T-helper 17 cell (primary cell): ENCODE measurements at places on chromosomes 6 and 20.

GRCh38 chr6:170186006-170186935, 104.6 kb downstream of the DLL1 start:
- DNase-seq, result no peak

DNA sequence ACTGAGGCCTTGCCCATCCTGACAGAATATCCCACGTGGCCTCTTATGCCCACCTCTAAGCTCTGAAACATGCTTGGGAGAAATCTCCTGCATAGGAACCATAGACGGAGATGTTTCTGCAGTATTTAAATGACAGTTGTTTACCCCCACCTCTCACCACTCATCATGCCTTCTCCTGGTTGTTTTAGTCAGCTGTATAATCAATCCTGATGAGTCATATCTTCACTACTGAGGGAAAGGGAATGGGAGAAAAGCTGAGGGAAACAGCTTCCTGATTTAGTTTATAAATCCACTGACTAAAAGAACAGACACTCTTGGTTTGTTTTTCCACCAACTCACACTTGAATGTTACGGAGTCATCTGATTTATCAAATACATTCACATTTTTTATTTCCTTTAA, 113.2 kb upstream of the TENT5A start:
- no peak for DNase-seq

GRCh38 chr6:145924600-145924999, 39.6 kb downstream of the SHPRH start:
- no peak for DNase-seq

DNA sequence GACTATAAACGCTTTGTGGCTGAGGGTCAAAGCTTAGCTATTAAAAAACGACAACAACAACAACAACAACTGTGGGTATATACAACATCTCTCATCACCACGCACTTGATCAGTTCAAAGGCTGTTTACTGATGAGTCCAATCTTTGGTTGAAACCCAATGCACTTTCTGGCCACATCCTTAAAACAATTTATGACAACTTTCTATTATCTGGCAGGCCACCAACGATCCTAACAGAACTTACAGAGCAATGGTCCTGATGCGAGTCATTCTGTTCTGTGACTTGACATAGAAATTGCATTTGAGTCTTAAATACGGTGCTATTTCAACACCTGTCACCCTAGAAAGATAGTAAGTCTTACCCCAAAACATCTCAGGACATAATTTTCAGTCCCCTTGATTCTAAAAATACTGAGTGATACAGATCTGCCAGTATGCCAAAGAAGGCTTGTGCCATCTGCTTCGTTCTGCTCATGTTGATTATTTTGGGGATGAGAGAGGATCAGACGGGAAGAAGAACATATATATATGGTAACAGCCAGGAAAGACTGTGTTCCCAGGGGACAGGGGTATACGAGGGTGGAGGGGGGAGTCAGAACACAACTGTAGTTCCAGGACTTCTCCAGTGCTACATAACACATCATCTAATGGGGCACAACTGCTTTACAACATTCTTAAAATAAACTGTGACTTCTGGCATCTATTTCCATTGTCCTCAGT, 55.8 kb downstream of the PLAGL1 start:
- no peak for DNase-seq

- DNase-seq, result no peak
These were observed 107.5 kb downstream of the FAXC start for GRCh38 chr6:99241905-99242534.

- DNase-seq, result no peak
These were observed 32.1 kb upstream of the RIN2 start for GRCh38 chr20:19725814-19726525.

- no peak for DNase-seq
These were observed 29.9 kb downstream of the HS3ST5 start for GRCh38 chr6:114312931-114313330.

DNA sequence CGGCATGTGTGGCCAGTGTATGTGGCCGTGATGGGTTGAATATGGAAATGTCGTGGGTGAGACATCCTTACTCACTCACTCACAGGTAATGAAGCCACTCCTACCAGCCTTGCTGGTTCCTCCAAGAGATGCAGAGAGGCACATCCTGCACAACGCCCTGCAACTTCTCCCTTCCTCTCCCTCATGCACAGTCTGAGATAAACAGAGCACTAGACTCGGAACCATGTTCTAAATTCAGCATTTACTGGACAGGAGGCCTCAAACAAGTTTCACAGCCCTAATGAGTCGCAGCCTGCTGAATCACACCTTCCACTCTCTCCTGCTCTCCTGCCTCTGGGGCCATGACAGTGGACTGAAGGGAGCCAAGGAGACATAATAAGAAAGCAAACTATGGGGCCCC, 91.2 kb downstream of the ISM1 start:
- DNase-seq, result no peak

GRCh38 chr6:36754582-36755434, 57.2 kb downstream of the RAB44 start:
- no peak for DNase-seq

GRCh38 chr6:159999240-159999671, 30.4 kb downstream of the IGF2R start:
- no peak for DNase-seq

DNA sequence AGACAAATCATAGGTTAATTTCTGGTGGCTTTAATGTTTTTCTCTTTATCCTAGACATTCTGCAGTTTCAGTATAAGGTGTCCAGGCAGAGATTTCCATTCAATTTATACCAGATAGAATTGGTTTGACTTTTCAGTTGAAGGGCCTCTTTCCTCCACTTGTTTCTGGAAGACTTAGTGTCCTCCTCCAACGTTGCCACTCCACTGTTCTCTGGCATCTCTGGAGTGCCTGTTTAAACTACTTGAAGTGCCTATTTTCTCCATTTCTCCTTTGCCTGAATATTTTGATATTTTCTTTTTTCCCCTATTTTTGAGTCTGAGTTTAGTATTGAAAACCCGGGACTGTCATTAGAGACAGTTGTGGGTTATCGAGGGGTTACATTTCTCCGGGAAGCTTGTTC, 27.7 kb downstream of the EDN3 start:
- no peak for DNase-seq

GRCh38 chr6:52969359-52969758, 25.7 kb downstream of the GSTA4 start:
- no peak for DNase-seq

DNA sequence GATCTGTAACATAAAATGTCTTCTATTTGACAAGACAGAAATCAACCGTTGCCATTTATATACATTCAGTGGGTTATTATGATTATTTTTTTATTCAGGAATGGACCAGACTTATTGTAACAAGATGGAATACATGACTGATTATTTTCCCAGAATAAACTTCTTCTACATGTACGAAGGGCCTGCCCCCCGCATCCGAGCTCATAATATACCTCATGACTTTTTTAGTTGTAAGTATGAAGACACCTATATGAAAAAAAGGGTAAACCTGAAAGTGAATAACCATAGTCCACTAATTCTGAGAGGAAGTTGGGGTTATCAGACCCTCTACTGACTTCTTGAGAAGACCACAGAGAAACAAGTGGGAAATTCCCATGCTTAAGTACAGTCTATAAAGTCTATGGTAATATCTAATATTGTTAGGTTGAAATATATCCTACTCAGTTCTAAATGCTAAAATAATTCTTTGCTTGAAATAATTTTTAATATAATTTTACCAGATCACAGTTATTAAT, 15.9 kb downstream of the OR2A4 start:
- DNase-seq, result no peak

DNA sequence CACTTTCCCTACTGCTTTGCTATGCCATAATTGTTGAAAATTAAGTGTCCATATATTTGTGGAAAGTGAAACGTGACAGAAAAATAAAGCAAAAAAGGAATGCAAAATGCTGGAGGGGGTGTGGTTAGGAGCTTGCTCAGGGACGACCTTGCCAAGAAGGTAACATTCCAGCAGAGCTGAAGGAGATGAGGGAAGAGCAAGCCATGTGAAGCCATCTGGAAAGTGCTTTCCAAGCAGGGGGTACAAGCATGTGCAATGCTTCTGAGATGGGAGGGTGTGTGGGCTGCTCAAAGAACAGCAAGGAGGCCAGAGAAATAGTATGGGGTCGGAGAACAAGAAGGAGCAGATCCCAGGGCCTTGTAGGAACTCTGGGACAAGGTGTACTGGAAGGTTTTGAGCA, 161.7 kb downstream of the ISM1 start:
- DNase-seq, result no peak

DNA sequence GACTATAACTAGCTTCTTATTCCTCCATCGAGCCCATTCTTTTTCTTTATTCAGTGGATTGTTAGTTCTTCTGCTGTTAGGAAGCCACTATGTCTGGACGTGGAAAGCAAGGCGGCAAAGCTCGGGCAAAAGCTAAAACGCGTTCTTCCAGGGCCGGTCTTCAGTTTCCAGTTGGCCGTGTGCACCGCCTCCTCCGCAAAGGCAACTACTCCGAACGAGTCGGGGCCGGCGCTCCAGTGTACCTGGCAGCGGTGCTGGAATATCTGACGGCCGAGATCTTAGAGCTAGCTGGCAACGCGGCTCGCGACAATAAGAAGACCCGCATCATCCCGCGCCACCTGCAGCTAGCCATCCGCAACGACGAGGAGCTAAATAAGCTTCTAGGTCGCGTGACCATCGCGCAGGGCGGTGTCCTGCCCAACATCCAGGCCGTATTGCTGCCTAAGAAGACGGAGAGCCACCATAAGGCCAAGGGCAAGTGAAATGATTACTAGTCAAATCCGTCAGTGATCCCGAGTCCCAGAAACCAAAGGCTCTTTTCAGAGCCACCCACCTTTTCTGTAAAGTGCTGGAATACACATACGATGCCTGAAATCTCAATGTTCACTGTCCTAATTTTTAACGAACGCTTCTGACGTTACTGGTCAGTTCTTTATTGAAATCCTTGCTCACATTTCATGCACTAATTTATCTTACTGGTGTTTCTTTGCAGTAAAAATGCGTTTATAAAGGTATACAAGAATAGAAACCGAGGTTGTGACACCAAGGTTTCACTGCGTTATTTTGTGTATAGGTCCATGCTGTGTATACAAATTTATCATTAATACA, 129.9 kb downstream of the HFE start:
- peak; percentile 64 for DNase-seq

- DNase-seq, result no peak
These were observed 201.3 kb downstream of the EYS start for GRCh38 chr6:65505736-65506135.

- DNase-seq, result no peak
These were observed 16.2 kb downstream of the TMEM30A start for GRCh38 chr6:75268121-75268987.

DNA sequence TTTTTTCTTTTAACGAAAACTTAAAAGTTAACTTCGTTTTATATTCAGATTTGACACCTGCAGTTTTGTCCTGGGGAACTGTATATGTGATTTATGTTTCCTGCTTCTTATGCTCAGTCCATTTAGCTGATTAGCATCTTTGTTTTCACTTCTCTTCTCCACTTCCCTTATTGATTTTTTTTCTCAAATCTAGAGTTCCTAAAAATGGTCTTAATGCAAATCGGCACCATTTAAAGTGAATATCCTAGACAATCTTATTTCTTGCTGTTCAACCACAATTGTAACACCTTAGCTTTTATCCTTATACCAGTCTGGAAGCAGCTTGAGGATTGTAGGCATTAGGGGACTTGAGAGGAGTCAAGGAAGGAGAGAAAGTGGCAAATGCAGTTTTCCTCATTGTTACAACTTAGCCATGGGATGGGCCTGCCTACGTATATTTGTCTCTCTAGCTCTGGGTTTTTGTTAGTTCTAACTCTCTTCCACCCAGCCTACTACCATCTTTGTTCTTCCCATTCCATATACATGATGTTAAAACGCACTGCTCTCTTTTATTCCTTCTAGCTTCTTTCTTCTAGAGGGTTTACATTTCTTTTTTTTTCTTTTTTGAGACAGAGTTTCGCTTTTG, 8.5 kb downstream of the QRSL1 start:
- DNase-seq, result no peak

GRCh38 chr6:136466777-136467176, 83.4 kb downstream of the MAP7 start:
- DNase-seq, result no peak

DNA sequence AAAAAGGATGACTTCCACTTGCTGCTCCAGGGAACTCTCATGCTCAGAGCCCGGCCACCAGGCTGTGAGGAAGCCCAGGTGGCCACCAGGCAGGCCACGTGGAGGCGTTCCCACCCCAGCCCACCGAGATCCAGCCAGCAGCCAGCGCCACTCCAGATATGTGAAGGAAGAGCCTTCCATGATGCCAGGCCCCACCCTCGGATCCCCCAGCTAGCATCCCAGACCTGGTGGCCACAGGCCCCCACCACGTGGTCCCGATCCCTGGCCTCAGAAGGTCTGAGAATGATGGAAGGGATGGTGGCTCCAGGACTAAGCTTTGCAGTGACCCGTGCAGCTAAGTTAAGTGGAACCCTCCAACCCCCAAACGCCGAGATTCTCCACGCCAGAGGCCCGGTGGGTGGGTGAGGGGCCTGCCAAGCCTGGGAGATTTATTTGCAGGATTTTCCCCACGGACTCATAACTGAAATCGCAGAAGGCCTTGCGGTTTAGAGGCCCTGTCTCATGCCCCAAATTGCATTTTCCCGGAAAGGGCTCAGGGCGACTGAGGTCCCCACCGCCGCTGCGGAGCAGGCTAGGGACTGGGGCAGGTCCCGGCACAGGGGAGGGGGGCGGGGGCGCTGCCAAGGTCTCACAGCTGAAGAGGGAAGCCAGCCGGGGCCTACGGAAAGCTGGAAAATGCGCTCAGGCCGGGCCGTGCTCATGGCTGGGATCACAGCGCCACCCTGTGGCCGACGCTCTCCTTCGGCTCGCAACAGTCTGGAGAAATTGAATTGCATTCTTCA, 31.1 kb upstream of the CST7 start:
- peak; percentile 33 for DNase-seq

GRCh38 chr6:7484666-7485065, 56.8 kb upstream of the DSP start:
- no peak for DNase-seq

- no peak for DNase-seq
These were observed 253.2 kb downstream of the UST start for GRCh38 chr6:148999929-149000468.

DNA sequence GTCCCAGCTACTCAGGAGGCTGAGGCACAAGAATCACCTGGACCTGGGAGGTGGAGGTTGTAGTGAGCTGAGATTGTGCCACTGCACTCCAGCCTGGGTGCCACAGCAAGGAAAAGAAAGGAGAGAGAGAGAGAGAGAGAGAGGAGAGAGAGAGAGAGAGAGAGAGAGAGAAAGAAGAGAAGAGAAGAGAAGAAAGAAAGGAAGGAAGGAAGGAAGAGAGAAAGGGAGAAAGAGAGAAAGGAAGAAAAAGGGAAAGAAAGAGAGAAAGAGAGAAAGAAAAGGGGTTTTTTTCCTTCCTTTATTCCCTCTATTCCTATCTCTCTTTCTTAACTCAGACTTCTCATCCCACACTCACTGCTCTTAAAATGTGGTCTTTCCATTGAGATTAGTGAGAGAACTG, 238.7 kb upstream of the PRDM1 start:
- no peak for DNase-seq

GRCh38 chr20:33172781-33173180, 4.8 kb downstream of the BPIFA2 start:
- DNase-seq, result no peak

DNA sequence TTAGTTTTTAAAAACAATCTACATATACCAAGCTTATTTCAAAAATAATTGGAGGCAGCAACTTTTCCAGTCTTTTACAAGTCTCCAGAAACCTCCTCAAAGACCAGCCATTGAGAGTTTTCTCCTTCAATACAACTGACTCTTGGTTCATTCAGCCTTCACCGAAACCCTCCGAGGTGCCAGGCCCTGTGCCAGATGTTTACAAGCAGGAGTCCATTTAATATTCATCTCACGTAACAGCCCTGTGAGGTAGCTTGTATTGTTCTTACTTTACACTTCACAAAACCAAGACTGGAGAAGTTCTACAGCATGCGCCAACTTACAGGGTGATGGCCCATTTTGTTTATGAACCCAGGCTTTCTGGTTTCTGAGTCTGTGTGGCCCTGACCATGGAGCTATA, 5.5 kb upstream of the NEDD9 start:
- no peak for DNase-seq
